ENCODE measurements at places on chromosomes 1 and 21.

- DNase-seq = no peak
These were observed 81.3 kb upstream of the DUSP10 start for GRCh38 chr1:221823149-221823548.

DNA sequence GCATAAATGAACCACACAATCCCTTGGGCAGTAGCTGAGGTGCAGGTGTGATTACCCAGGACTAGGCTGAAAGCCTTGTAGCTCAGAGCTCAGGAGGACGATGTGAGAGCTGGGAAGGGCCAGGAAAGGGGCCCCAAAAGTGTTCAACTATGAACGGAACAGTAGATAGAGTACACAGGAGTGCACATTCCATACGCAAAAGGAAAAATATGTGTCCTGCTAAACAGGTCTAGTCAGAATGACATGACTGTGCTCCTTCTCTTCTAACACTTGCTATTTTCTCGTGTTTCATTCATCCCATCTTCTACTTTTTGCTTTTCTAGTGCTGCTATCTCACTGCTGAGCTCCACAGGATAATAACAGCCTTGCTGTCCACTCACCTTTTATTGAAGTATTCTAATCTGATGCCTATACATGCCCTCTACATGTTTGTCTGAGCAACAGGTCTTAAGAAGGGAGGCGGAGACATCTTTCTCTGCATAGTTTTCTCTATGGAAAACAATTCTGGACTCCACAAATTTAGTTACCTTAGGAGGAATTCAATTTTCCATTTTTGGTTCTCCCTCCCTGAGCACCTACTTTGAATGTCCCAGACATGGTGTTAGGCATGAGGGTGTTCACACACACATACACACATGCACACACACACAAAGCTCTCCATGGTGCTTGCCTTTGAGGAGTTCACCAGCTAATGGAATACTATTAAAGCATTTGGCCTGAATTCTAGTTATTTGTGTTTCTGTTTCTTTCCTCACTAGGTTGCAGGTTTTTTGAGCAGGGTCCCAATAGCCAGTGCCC is 3.4 kb downstream of the S100A10 start:
- DNase-seq = peak; percentile 24

- DNase-seq = peak; percentile 63
These were observed 829 bp downstream of the PEA15 start for GRCh38 chr1:160206036-160206389.

DNA sequence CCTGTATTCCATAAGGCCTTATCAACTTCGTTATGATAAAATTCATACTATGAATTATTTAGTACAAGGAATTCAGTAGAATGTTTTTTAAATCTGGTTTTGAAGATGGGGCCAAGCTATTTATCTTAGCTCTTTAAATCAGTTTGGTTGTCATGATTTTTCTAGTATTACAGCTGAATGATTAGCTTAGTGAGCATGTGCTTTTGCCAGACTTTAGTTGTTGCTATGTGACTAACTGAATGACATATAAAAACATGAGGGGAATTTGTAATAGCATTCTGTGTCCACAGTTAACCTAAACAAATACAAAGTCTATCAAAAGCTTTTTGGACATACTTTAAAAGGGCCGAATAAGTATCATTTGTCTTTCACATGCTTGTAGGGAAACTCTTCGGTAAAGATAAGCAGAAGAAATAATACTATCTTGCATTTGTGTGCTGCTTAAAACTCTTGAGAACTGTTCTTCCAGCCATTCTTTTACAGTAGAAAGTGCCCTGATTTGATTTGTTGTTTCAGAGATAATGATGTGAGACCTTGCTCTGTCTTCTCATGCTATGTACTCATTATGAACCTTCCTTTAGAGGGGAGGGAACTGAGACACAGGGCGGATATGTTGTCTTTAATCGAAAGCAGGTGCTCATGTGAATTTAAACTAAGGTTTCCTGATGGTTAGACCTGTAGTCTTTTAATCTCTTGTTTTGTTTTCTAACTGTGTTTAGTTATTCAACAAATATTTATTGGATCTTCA is 18.8 kb downstream of the NEK7 start:
- DNase-seq = no peak

All from DMS53 (cell line).